Fibroblast of the aortic adventitia (primary cell): ENCODE measurements at places on chromosomes 7 and 10. TPM values are rescaled to one million over a fixed set of nuclear protein-coding genes. Genes with fewer than 3 reads are reported as not detected.

Gene KCP
- 0.09 and 1.6 TPM in 2 replicates for total RNA-seq

Gene CLDN3
- total RNA-seq = not detected in 2 replicates

Gene EZH2
- 15.0 and 30.1 TPM in 2 replicates for total RNA-seq

Gene SPDYE2
- 0.16 TPM in 1 of 2 replicates, not detected in the other for total RNA-seq

Gene VAX1
- not detected in 2 replicates for total RNA-seq

Gene FXYD4
- total RNA-seq = not detected in 2 replicates

Gene PTER
- total RNA-seq = 20.5 and 20.9 TPM in 2 replicates

Gene FAM25C
- total RNA-seq = not detected in 2 replicates

Gene ADAM12
- total RNA-seq = 82.7 and 83.5 TPM in 2 replicates

Gene ZRANB1
- total RNA-seq = 19.6 and 22.3 TPM in 2 replicates

Gene NEBL
- 0.09 and 4.3 TPM in 2 replicates for total RNA-seq

Gene IQCE
- total RNA-seq = 14.0 and 210 TPM in 2 replicates

Gene FAM13C
- total RNA-seq = 3.3 and 9.1 TPM in 2 replicates

Gene STOX1
- total RNA-seq = 0.09 TPM in 1 of 2 replicates, not detected in the other

Gene KIF11
- total RNA-seq = 4.5 and 46.5 TPM in 2 replicates

Gene KLF6
- total RNA-seq = 47.8 and 52.1 TPM in 2 replicates

Gene GSTO2
- total RNA-seq = 3.4 and 8.9 TPM in 2 replicates

Gene ITGA8
- total RNA-seq = 2.6 and 38.5 TPM in 2 replicates

Gene HGF
- 35.1 and 194 TPM in 2 replicates for total RNA-seq

Gene GPR26
- total RNA-seq = under 0.01 TPM in 1 of 2 replicates, not detected in the other

Gene TACR2
- total RNA-seq = 0.18 TPM in 1 of 2 replicates, not detected in the other
